ENCODE measurements at places on chromosomes 1 and 21. TPM values are rescaled to one million over a fixed set of nuclear protein-coding genes. Genes with fewer than 3 reads are reported as not detected.

DNA sequence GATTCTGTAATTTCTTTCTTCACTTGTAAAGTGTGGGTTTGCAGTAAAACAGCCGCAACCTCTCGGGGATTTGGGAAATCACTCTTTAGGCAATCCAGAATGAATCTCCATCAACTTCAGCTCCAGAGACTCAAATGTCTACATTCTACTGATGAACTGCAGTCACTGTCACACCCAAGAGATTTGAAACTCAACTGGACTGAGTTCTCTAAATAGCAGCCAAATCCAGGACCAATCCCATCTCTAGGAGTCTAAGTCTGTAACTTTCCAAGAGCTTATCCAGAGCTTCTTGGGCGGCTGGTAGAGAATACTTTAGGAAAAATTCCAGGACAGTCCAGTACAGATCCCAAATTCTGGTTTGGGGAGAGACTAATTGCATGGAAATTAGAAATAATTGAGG lies 62.9 kb downstream of the ADAMTS1 start:
- no peaks in the 10 kb centered on the region for H3K27me3 ChIP-seq
- peak overlapping the region; percentile 63 for H3K27ac ChIP-seq
- no peaks in the 10 kb centered on the region for H3K4me1 ChIP-seq
- H3K36me3 ChIP-seq, result no peaks in the 10 kb centered on the region

DNA sequence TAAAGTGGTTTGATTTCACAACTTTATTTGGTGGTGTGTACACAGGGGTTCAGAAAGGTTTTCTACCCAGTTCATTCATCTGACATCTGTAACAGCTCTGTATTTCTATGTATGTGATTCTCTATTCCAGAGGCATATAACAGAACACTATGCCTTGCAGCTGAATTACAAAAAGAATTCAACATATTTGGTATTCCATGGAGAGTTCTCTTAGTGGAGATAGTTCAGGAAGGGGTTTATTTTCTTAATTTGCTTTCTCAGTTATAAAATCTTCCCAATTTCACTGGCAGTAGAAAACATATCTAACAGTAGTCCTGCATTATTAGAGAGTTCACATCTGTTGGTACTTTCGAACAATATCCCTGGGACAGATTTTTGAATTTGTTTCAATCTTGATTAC lies 207.9 kb upstream of the LYPLAL1 start:
- H3K27ac ChIP-seq, result no peak overlapping the region
- no peaks in the 10 kb centered on the region for H3K27me3 ChIP-seq
- no peaks in the 10 kb centered on the region for H3K36me3 ChIP-seq
- no peak for DNase-seq
- H3K4me3 ChIP-seq, result no peak overlapping the region
- no peaks in the 10 kb centered on the region for H3K4me1 ChIP-seq

GRCh38 chr1:51976846-51977602 lies 13.5 kb downstream of the RAB3B start:
- no peak overlapping the region for H3K27ac ChIP-seq
- no peaks in the 10 kb centered on the region for H3K4me1 ChIP-seq
- H3K36me3 ChIP-seq, result no peaks in the 10 kb centered on the region

- no peaks in the 10 kb centered on the region for H3K27me3 ChIP-seq
- peak overlapping the region; percentile 74 for H3K27ac ChIP-seq
- H3K4me1 ChIP-seq, result peaks cover 99% of the 10 kb centered on the region
- peaks cover 9% of the 10 kb centered on the region for H3K36me3 ChIP-seq
- peak; percentile 89 for DNase-seq
Observed at GRCh38 chr1:2248127-2248826, 20.2 kb downstream of the SKI start.

DNA sequence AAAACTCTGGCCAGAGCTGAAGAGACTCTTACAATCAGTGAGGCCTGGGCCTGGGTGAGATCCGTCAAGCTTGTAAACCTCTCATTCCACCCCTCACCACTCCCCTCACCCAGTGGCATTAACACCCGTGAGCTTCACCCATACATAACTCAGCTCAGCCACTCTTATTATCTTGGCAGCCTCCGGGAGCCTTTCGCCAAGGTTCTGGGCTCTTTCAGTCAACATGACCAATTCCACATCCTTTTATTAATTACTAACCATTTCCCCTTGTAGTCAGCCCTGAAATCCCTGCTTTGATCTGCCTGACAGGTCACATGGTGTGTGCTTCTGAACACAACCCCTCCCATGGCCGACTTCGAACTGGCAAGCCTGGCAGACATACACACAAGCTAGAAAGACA lies 134.8 kb downstream of the SETD4 start:
- peak; percentile 89 for DNase-seq
- H3K27ac ChIP-seq, result peak overlapping the region; percentile 30
- no peak overlapping the region for H3K4me3 ChIP-seq

Gene ACTA1
- not detected for total RNA-seq

DNA sequence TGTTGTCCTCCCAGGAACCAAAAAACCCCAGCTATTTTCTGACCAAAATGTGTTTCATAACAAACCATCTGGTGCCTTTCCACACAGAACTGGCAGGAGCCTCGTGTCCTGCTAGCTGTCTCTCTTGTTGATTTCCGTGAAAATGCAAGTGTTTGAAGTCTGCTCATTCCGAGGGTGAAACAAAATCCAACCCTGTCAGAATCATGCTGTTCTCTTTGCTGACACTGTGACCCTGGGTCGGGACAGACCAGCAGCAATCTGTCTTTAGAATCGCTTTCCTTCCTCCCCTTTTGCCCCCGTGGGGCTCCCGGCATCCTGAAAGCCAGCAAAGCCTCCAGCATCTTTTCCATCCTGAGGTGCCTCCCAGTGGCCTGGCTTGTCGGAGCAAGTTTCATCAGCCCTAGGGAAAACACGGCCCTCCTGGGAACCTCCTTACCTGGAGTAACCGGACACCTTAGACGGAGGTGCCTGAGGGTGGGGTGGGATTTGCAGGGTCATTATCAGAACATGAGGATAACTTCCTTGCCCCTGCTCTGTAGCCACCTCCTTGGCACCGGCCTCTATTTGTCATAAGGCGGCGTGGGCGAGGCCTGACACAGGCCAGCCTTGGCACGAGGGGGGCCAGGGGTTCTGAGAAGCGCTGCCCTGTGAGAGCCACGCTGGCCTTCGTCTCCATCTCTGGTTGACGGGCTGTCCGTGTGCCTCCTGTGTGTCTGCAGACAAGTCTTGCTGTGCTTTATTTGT lies 24.9 kb downstream of the LDLRAP1 start:
- peak; percentile 43 for DNase-seq
- peak overlapping the region; percentile 84 for H3K27ac ChIP-seq
- H3K4me3 ChIP-seq, result no peak overlapping the region
- peaks cover 19% of the 10 kb centered on the region for H3K36me3 ChIP-seq
- peaks cover 56% of the 10 kb centered on the region for H3K4me1 ChIP-seq

DNA sequence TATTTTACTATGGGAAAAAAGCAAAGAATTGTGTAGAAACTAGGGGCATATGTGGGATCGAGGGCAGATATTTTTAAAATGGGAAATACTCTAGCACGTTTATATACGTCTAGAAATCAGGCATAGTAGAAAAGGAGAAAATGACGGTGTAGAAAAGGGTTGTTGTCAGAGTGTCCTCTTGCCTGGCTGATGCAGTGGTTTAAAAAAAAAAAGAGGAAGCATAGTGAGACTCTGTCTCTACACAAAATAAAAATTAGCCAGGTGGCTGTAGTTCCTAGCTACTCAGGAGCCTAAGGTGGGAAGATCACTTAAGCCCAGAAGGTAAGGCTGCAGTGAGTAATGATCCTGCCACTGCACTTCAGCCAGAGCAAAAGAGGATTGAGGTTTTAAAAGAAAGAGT lies 64.7 kb upstream of the LRRC7 start:
- no peaks in the 10 kb centered on the region for H3K36me3 ChIP-seq
- H3K4me1 ChIP-seq, result no peaks in the 10 kb centered on the region
- no peak overlapping the region for H3K4me3 ChIP-seq
- no peak for DNase-seq

GRCh38 chr1:30179942-30180543 lies 543.3 kb downstream of the MATN1 start:
- H3K27me3 ChIP-seq, result no peaks in the 10 kb centered on the region
- H3K4me1 ChIP-seq, result no peaks in the 10 kb centered on the region
- no peaks in the 10 kb centered on the region for H3K36me3 ChIP-seq
- no peak overlapping the region for H3K27ac ChIP-seq

GRCh38 chr21:25701529-25701928 lies 33.2 kb downstream of the ATP5PF start:
- H3K4me1 ChIP-seq, result no peaks in the 10 kb centered on the region
- no peak overlapping the region for H3K4me3 ChIP-seq
- no peaks in the 10 kb centered on the region for H3K27me3 ChIP-seq
- no peak overlapping the region for H3K27ac ChIP-seq
- DNase-seq, result no peak

Gene IL22RA1
- total RNA-seq, result 0.43 TPM

DNA sequence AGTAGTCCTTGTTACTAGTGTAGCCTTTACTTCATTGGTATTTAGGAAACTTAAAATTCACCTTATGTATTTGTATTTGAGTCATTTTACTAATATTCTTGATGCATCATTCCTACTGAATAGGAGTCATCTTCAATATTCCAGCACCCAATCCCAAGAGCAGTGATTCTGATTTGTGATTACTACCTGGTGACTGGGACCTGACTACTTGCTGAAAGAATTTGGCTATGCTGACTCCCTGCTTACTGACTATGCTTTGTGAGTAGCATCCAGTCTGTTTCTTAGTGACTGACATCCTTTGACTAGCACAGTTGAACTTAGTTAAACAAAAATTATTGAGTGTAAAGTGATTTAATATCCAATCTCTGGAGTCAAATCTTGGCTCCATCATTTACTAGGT lies 129.9 kb upstream of the NEGR1 start:
- DNase-seq, result no peak
- no peaks in the 10 kb centered on the region for H3K4me1 ChIP-seq
- no peaks in the 10 kb centered on the region for H3K27me3 ChIP-seq
- no peak overlapping the region for H3K4me3 ChIP-seq
- H3K36me3 ChIP-seq, result no peaks in the 10 kb centered on the region

DNA sequence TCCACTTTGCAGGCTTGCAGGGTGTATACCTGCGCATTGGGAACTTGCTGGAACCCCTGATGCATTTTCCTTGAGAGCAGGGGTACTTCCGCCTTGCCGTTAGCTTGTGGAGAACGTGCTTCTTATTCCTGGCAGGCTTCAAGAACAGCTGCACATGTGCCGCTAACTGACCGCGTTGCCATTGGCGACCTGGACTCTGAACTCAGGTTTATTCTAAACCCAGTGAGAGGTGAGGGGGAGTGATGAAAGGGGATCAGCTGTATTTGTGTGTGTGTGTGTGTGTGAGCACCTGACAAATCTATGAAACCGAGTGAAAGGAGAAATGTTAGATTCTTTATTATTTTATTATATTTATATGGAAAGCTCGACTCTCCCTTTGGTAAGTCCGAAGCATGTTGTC lies 128.6 kb downstream of the HUNK start:
- H3K4me3 ChIP-seq, result no peak overlapping the region
- H3K4me1 ChIP-seq, result no peaks in the 10 kb centered on the region
- no peak overlapping the region for H3K27ac ChIP-seq
- DNase-seq, result no peak
- no peaks in the 10 kb centered on the region for H3K27me3 ChIP-seq

Gene TSPEAR
- not detected for total RNA-seq

DNA sequence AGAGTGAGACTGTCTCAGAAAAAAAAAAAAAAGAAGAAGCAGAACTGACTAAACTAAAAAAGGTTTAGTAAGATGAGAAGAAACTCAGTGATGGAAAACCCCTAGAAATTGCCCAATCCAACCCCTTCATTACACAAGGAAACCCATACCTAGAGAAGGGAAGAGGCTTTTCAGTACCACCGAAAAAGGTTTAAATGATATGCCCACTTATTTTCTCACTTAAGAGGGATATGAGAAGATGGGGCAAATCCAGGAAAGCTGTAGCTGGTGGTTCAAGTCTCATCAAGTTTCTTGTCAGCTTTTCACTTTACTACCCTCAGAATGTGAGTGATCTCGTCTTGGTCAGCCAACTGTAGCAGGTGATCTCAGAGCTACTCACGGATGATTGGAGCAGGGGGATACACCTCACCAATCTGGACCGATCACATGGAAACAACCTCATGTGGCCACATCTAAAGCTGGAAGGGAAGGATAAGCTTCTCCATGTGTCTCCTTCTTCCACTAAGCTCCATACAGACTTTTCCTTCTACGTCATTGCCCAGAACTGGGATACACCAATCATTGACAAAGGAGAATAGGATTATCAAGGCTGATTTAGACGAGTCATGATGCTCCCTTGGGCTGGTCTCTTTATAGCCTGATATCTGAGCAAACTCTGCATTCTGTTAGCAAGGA lies 126.7 kb upstream of the POU3F1 start:
- no peak for DNase-seq
- H3K27me3 ChIP-seq, result no peaks in the 10 kb centered on the region
- H3K36me3 ChIP-seq, result no peaks in the 10 kb centered on the region
- no peak overlapping the region for H3K4me3 ChIP-seq
- H3K27ac ChIP-seq, result no peak overlapping the region
- no peaks in the 10 kb centered on the region for H3K4me1 ChIP-seq

DNA sequence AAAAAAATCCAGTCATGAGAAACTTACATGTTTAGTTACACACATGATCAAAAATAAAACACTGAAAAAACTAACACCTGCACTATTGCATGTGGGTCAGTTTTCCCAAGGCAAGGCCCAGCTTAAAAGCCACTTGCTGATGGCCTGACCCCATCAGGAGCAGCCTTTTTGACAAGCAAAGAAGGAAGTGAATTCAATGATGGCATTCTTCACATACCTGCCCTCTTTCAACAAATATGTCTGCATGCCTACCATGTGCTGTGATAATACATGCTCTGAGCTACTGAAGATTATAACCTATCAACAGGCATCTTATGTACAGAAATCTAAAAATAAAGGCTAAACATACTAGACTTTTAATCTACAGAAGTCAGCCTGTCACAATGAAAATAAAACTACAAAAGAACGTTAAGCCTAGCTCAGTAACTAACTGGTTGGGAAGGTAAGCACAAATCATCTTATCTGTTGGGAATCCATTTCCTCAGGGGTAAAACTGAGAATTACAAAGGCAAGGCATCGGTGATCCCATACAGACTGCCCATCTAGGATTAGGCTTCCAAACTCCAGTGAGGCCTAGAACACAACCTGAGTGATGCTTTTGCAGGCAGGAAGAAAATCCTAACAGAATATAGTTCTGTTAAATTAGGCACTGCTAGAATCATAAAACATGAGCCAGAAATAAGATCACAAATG lies 14.5 kb downstream of the SORT1 start:
- H3K27me3 ChIP-seq, result no peaks in the 10 kb centered on the region
- DNase-seq, result no peak
- no peaks in the 10 kb centered on the region for H3K36me3 ChIP-seq
- H3K4me1 ChIP-seq, result peaks cover 64% of the 10 kb centered on the region
- H3K4me3 ChIP-seq, result no peak overlapping the region

GRCh38 chr1:221276896-221277409 lies 397.7 kb downstream of the HLX start:
- H3K4me1 ChIP-seq, result no peaks in the 10 kb centered on the region
- no peak overlapping the region for H3K27ac ChIP-seq
- H3K36me3 ChIP-seq, result no peaks in the 10 kb centered on the region

Gene SHE
- total RNA-seq, result 0.87 TPM

- no peaks in the 10 kb centered on the region for H3K27me3 ChIP-seq
- peak within 1 kb of the TSS; percentile 88 for H3K4me3 ChIP-seq
- DNase-seq, result peak; percentile 88
- no peaks in the 10 kb centered on the region for H3K36me3 ChIP-seq
Observed at GRCh38 chr1:24413350-24414163, at the start of gene STPG1. STPG1 (minus strand) TSS chr1:24413782; CDS start chr1:24401388, 12,394 bp downstream.
